ENCODE measurements at places on chromosomes 1 and 21.

GRCh38 chr1:211939876-211940468 is 95.4 kb downstream of the INTS7 start:
- DNase-seq, result peak; percentile 64

- DNase-seq, result no peak
Measured at GRCh38 chr1:39852876-39853275, 30.4 kb downstream of the TRIT1 start.

GRCh38 chr1:109650609-109651008 is 5.3 kb upstream of the GSTM4 start:
- no peak for DNase-seq

DNA sequence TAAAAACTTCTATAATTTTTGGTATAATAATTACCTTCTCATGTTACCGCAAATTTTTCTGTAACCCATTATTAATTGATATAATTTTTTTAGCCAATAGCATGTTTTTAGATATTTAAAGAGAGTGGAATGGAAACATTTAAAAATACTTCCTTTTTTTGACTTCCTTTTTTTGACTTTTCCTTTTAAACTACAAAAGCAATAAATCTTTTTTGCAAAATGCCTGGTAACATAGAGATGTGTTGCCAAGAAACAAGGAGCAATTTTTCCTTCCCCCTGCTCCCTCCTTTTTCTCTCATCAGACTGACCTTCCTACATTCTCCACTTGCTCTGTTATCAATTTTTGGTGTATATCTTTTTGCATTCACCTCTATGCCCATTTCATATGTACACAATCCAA is 666.2 kb downstream of the ADGRL2 start:
- DNase-seq, result no peak

DNA sequence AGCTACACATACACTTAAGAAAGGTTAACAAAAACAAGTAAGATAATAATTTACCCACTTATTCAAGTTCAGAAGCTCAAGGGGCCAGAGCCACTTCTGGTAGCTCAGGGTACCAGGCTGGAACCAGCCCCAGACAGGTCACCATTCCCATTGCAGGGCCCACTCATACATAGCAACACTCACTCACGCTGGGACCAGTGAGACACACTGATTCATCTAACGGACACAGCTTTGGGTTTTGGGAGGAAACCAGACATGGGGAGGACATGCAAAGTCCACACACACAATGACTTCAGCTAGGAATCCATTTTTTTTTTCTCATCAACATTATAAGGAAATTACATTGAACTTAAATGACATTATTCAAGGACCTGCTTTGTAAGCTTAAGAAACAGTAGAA is 169.1 kb downstream of the ZC3H11B start:
- DNase-seq, result no peak

Data from stimulated activated CD4-positive, alpha-beta T cell treated with anti-CD3 and anti-CD28 coated beads, Interleukin-4, amount 100 ng/mL, for 24 hours (primary cell).